Articular chondrocyte of knee joint (primary cell): ENCODE measurements at places on chromosomes 12 and 14. TPM values are rescaled to one million over a fixed set of nuclear protein-coding genes. Genes with fewer than 3 reads are reported as not detected.

RHEBL1 gene
- total RNA-seq: 0.52 and 0.54 TPM in 2 replicates

PIWIL1 gene
- not detected in 2 replicates for total RNA-seq

TAS2R20 gene
- total RNA-seq: 6.7 and 7.2 TPM in 2 replicates

RSRC2 gene
- total RNA-seq: 58.1 and 73.3 TPM in 2 replicates

SLC17A8 gene
- not detected in 2 replicates for total RNA-seq

VIPAS39 gene
- 27.7 and 33.2 TPM in 2 replicates for total RNA-seq

IAPP gene
- total RNA-seq: not detected in 2 replicates

VASH1 gene
- 2.8 and 3.5 TPM in 2 replicates for total RNA-seq

KRT82 gene
- total RNA-seq: not detected in 2 replicates

IL23A gene
- total RNA-seq: not detected in 2 replicates

YAF2 gene
- total RNA-seq: 22.7 and 22.9 TPM in 2 replicates

TMEM132D gene
- total RNA-seq: under 0.01 TPM in 2 replicates

ZNF268 gene
- 28.6 and 29.7 TPM in 2 replicates for total RNA-seq

NRXN3 gene
- total RNA-seq: 0.11 TPM in 1 of 2 replicates, not detected in the other

GNB3 gene
- 3.7 and 4.3 TPM in 2 replicates for total RNA-seq

SUDS3 gene
- total RNA-seq: 27.0 and 37.9 TPM in 2 replicates

KERA gene
- total RNA-seq: 0.11 TPM in 1 of 2 replicates, not detected in the other

ZNF384 gene
- total RNA-seq: 22.9 and 26.8 TPM in 2 replicates

IFNG-AS1 gene
- total RNA-seq: 0.65 and 0.86 TPM in 2 replicates

HOXC5 gene
- total RNA-seq: 1.7 and 3.3 TPM in 2 replicates

MDGA2 gene
- total RNA-seq: not detected in 2 replicates

FOXN4 gene
- not detected in 2 replicates for total RNA-seq

DPPA3 gene
- total RNA-seq: not detected in 2 replicates

RD3L gene
- total RNA-seq: not detected in 2 replicates

KCNH5 gene
- not detected in 2 replicates for total RNA-seq

FAM186B gene
- total RNA-seq: 0.39 and 0.54 TPM in 2 replicates

RNASE2 gene
- not detected in 2 replicates for total RNA-seq

KCNH3 gene
- under 0.01 TPM in 2 replicates for total RNA-seq

CISTR gene
- total RNA-seq: not detected in 2 replicates

NFE2 gene
- total RNA-seq: 0.43 and 0.65 TPM in 2 replicates

LRRC10 gene
- total RNA-seq: not detected in 2 replicates

TTC6 gene
- total RNA-seq: under 0.01 TPM in 1 of 2 replicates, not detected in the other

GPR135 gene
- total RNA-seq: 6.5 and 8.6 TPM in 2 replicates

GLIPR1L1 gene
- not detected in 2 replicates for total RNA-seq

KCNC2 gene
- total RNA-seq: not detected in 2 replicates

CELA1 gene
- not detected in 2 replicates for total RNA-seq

TSPAN11 gene
- total RNA-seq: 6.7 and 11.1 TPM in 2 replicates
